GM23338 (cell line): ENCODE measurements at places on chromosomes 3 and 15. TPM values are rescaled to one million over a fixed set of nuclear protein-coding genes. Genes with fewer than 3 reads are reported as not detected.

Gene THOC7
- total RNA-seq, result 50.5 and 53.9 TPM in 2 replicates

GRCh38 chr3:134287512-134287911 is 36.9 kb upstream of the RYK start:
- no peak overlapping the region for H3K4me3 ChIP-seq
- no peak overlapping the region for H3K27ac ChIP-seq
- DNase-seq, result no peak
- H3K36me3 ChIP-seq, result no peaks in the 10 kb centered on the region
- no peaks in the 10 kb centered on the region for H3K27me3 ChIP-seq

GRCh38 chr3:187970106-187970505 is 183.9 kb upstream of the LPP start:
- H3K36me3 ChIP-seq, result no peaks in the 10 kb centered on the region
- DNase-seq, result no peak
- H3K27ac ChIP-seq, result no peak overlapping the region
- H3K4me1 ChIP-seq, result no peaks in the 10 kb centered on the region
- no peak overlapping the region for H3K4me3 ChIP-seq

DNA sequence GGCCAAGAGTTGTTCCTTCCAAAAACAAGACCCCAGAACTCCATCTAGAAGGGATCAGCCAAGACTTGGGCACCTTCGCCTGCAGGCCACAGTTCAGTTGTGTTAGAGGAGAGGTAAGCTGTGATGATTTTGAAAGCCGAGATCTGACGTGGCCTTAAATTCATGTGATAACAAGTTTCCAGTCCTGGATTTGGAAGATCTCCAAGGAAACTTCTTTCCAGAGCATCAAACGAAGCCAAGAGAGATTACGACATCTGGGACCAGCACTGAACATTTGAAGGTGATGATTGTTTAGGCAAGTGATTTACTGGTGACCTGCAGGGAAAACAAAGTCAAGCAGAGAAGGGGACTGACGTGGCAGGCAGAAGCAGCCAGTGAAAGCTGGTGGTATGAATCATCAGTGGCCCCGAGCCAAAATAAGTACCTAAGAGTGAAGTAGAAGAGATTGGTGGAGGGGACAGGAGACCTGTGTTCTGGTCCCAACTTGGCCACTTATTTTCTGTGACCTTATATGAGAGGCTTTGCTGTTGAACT is 339.0 kb upstream of the PROK2 start:
- no peaks in the 10 kb centered on the region for H3K4me1 ChIP-seq
- DNase-seq, result no peak
- H3K27me3 ChIP-seq, result no peaks in the 10 kb centered on the region

- no peak for DNase-seq
- no peaks in the 10 kb centered on the region; the same call in 1 of the 2 replicates for H3K4me1 ChIP-seq
- H3K4me3 ChIP-seq, result no peak overlapping the region
- H3K36me3 ChIP-seq, result peaks cover 22% of the 10 kb centered on the region
Observed at GRCh38 chr15:64742921-64743320, 32.5 kb downstream of the RBPMS2 start.

Gene DUSP7
- 14.7 and 15.8 TPM in 2 replicates for total RNA-seq

DNA sequence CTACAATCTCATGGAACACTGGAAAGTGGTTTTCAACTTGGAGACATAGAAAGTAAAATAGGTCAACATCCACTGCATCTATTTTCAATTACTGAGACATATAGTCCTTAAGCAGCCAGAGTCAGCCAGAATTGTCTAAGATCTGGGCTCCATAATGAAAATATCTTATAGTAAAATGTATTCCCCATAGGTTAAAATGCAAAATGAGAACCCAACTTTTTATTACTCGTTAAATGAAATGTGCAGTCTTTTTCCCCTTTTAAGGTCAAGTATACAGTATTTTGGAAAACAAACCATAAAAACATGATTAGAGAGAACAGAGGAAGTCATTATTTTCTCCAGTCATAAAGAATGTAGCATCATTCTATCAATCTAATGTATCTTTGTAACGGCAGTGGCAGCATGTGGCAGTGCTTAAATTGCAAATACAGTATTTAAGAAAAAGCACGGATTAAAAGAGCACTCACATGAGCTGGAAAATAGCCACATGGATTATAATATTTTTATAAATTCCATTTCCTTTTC is 64.4 kb upstream of the CPB1 start:
- H3K36me3 ChIP-seq, result no peaks in the 10 kb centered on the region
- H3K27me3 ChIP-seq, result no peaks in the 10 kb centered on the region
- no peak overlapping the region for H3K27ac ChIP-seq

Gene SNURF
- total RNA-seq, result 54.0 and 63.6 TPM in 2 replicates
